Effector memory CD4-positive, alpha-beta T cell (primary cell): ENCODE measurements at places on chromosomes 3 and 15.

DNA sequence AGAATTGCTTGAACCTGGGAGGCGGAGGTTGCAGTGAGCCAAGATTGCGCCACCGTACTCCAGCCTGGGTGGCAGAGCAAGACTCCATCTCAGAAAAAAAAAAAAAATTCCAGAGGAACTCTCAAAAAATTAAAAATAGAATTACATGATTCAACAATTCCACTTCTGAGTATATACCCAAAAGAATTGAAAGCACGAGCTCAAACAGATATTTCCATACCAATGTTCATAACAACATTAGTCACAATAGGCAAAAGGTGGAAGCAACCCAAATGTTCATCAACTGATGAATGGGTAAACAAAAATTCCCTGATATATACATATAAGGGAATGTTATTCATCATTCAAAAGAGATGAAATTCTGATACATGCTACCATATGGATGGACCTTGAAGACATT lies 16.9 kb upstream of the MORF4L1 start:
- DNase-seq = no peak

DNA sequence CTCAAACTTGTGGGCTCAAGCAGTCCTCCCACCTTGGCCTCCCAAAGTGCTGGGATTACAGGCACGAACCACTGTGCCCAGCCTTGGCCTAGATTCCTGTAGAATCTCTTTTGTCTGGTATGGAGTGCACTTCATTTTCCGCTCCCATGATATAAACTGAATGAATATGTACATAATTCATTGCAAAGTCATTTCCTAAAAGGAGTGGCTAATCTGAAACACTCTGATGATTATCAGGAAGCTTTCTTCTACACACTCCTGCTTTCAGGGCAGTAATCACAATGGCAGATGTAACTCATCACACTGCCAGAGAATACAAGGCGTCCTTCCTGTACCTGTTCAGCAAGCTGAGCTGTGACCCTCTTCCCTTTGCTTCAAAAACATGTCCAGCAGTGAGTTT lies 28.6 kb downstream of the RLBP1 start:
- DNase-seq = no peak

GRCh38 chr3:133970916-133971315 lies 58.8 kb downstream of the SLCO2A1 start:
- DNase-seq = no peak

- DNase-seq = no peak
Observed at GRCh38 chr15:47473106-47473725, 244.1 kb upstream of the SEMA6D start.

GRCh38 chr15:98455904-98456303 lies 192.4 kb upstream of the IGF1R start:
- DNase-seq = no peak

GRCh38 chr3:114585687-114586086 lies 291.9 kb downstream of the TIGIT start:
- DNase-seq = no peak

GRCh38 chr15:38263996-38264395 lies 11.4 kb downstream of the SPRED1 start:
- no peak for DNase-seq

- no peak for DNase-seq
Observed at GRCh38 chr15:93488296-93488713, 399.3 kb upstream of the RGMA start.

GRCh38 chr3:13712682-13713180 lies 163.8 kb downstream of the FBLN2 start:
- DNase-seq = no peak

DNA sequence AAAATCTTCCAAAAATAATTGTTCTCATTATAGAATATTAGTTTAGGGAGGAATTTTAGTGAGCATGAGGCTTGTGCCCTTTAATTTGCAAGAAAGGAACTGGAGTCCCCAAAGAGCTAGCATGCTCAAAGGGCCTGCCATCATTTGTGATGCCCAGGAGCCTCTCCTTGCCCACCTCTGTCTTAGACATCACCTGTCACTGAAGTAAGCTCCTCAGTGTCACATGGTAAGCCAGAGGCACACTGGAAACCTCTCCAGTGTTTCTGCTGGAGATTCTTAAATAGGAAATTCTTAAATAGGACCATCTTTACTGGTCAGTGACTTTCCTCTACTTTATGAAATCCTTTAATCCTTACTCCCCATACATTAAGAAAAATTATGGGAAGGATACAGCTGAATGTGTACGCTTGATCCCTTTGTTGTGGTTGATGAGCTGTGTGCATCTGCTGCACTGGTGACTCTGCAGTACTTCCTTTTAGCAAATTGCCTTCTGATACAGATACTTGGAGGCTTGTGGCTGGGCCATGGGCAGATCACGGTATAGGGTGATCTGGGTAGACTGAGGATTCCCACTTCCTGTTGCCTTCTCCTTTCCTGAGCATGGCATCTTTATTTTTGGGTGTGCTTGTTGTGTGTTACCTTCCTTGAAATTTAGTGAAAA lies 197.4 kb downstream of the KLHL25 start:
- DNase-seq = peak; percentile 15

DNA sequence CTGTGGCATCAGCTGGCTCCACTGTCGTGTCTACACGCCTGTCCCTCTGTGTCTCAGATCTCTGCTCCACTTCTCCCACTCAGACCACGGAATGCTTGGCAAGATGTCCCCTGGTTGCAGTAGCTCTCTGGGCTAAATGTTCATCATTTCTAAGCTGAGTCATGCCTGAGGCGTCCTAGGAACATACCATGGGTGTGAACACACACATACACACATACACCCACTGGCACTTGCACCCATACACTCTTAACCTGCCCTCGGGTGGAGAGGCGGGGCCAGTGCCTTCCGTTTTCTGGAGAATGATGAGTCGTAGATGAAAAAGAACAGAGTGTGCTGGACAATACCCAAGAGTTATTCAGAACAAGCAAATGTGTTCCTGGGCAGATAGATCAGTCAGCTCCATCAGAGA lies 72.4 kb downstream of the SENP2 start:
- DNase-seq = no peak

DNA sequence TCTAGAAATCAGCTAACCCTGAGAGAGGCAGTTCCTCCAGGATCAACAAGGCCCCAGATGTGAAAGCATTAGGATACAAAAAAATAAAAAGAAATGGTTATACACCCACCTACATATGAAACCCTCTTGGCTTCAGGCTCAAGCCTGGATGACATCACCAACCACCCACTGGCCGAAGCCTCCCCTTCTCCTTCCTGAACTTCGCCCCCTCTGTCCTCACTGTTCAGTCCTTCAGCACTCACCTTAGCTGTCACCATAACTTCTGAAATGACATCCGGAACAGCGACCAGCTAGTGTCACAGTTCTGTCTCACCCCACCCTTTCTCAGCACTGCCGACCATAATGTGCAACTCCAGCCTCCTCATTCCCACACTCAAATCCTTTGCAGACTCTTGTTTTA lies 98.7 kb downstream of the PLCH1 start:
- no peak for DNase-seq
